Renal cortex interstitium (tissue), 15 donors: ENCODE measurements at places on chromosomes 2 and 18.

- no peak for DNase-seq
Measured at GRCh38 chr18:55925772-55926171, 337.8 kb upstream of the TCF4 start.

GRCh38 chr2:196827356-196827755, 18.2 kb upstream of the C2orf66 start:
- no peak for DNase-seq

DNA sequence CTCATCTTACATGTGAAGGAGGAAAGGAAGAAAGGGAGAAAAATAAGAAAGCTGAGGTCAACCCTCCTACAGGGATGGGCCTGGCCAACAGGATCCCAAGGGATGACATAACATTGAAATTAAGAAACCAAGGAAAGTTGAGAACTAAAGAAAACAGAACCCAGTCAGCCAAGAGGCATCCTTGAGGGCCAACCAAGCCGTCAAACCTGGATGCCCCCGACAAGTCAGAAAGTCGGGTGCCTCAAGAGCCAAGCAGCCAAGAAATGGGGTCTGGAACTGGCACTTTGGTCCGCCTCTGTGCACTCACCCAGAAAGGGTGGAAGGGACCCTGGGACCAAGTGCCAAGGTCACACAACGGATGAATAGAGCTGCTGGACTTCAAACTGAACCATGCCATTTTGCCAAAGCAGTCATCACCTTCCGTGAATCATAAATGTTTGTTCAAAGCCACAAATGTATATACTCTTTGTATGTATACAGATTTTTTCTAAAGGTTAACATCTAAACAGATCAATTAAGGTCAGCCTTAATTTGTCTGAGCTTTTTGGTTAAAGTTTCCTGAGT, 27.0 kb upstream of the PTPN4 start:
- DNase-seq = no peak

DNA sequence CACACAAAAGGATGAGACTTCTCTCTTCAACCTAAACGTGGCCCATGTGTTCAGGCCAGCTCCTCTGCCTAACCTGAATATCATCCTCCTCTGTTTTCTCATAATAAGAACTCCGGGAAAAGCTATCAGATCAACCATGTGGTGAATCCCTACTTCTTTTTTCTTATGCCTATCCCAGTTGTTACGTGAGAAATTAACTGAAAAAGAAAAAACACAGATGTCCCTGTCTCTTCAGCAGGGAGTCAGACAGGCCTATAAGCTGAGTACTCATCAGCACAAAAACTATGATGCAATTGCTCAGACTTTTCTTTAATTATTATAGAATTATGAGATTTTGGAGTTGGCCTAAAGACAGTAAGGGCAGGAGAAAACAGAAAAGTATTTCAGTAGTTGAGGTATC, 613.0 kb upstream of the FSHR start:
- no peak for DNase-seq

GRCh38 chr2:84741182-84741822, 139.6 kb downstream of the TRABD2A start:
- no peak for DNase-seq

- DNase-seq = no peak
Measured at GRCh38 chr18:73381699-73382036, 513.9 kb upstream of the NETO1 start.

- DNase-seq = no peak
Measured at GRCh38 chr2:114222344-114222743, 220.1 kb upstream of the DPP10 start.

GRCh38 chr2:30695749-30696148, 111.5 kb downstream of the CAPN13 start:
- no peak for DNase-seq

- no peak for DNase-seq
Measured at GRCh38 chr2:54712516-54712915, 10.9 kb upstream of the EML6 start.

DNA sequence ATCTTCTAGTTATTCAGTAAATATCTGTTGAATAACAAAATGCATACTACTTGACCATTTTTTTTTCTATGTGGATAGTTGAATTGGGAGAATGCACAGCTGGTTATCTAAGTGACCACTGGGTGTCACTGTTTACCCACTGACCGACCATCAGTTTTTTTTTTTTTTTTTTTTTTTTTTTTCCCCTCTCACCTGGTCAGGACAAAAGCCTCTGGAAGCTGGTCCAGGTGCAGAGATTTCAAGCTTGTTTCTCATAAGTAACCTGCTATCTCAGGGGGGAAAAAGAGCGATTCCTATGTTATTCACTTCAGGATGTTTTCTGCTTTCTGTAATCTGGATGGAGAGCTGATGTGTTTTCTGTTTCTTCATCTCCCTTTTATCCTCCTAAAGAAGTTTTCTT, 256.0 kb downstream of the DCDC2C start:
- DNase-seq = peak; percentile 35

GRCh38 chr2:188449561-188449960, 157.9 kb downstream of the GULP1 start:
- no peak for DNase-seq

GRCh38 chr2:199596549-199596948, 138.8 kb upstream of the SATB2 start:
- DNase-seq = no peak

- DNase-seq = no peak
Measured at GRCh38 chr2:172607379-172607928, 51.6 kb downstream of the PDK1 start.

GRCh38 chr2:104434318-104434792, 419.6 kb upstream of the POU3F3 start:
- DNase-seq = peak; percentile 29

DNA sequence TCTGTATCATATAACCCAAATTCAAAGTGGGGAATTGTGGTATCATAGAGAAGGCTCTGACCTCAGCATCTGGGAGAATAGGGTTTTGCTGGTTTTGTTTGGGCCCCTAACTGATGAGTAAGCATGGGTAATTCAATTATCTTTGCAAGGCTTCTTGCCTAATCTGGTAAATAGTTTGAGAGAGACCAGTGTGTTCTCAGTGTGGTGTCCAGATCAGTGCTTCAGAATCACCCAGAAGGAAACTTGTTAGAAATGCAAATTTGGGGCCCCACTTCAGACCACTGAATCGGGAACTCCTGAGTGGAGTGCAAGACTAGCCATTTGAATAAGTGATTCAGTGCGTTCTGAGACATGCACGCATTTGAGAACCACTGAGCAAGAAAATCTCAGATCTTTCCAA, 282.7 kb downstream of the EPHA4 start:
- no peak for DNase-seq

- no peak for DNase-seq
Measured at GRCh38 chr18:7600528-7601245, 33.6 kb downstream of the PTPRM start.

DNA sequence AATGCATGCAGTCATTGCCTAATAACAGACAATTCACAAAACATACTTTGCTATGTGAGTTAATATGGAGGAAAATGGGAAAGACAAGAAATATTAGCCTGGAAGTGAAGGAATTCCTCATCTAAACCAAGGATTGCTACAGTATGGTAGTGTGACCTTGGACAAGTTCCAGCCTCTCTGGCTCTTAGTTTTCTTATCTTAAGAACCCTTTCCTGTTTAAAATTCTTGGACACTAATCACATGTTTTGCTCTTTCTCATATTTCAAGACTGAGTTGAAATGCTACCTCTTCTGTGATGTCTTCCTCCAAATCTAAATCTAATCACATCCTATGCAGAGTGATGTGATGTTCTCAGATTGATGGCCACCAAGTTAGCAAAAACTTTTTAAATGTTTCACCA, 20.8 kb upstream of the ADAM23 start:
- DNase-seq = no peak

DNA sequence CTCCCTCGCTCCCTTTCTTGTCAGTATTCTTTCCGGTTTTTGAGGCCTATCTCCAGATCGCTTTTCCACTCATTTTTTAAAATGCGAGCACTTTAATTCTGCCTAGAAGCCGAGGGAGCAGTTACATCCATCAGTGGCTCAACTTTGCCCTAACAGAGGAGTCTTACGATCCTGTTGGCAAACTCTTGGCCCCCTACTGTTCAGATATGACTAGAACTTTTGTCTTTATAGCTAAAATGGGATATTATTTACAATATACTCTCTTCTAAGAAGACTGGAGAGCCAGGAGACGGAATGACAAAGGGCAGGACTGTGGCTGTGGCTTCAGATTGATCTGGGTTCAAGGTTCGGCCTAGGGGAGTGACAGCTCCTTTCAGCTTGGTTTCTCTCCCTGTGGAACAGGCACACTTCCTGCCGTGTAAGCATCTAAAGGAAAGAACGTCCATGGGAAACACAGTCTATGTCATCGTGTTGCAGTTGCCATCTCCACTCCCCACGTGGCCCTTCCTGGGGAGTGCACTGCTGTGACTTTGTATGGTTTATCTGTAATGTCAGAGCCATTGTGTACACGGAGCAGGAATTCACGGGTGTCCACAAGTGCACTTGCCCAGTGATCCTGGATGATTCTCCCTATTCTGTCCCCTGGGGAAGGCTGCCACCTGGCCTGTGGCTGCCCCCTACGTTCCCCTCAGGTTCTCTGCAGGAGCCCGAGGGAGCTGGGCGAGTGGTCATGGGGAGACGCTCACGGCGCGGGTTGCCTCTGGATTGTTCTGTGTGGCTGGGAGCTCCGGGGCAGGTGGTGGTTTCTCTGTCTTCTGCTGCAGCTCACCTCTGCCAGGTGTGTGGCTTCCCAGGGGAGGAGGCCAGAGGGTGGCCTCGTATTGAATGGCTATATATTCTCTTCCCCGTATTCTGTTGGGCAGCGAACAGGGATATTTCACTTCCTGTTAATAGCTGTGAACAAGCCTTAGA, 222.0 kb downstream of the LDLRAD4 start:
- no peak for DNase-seq

DNA sequence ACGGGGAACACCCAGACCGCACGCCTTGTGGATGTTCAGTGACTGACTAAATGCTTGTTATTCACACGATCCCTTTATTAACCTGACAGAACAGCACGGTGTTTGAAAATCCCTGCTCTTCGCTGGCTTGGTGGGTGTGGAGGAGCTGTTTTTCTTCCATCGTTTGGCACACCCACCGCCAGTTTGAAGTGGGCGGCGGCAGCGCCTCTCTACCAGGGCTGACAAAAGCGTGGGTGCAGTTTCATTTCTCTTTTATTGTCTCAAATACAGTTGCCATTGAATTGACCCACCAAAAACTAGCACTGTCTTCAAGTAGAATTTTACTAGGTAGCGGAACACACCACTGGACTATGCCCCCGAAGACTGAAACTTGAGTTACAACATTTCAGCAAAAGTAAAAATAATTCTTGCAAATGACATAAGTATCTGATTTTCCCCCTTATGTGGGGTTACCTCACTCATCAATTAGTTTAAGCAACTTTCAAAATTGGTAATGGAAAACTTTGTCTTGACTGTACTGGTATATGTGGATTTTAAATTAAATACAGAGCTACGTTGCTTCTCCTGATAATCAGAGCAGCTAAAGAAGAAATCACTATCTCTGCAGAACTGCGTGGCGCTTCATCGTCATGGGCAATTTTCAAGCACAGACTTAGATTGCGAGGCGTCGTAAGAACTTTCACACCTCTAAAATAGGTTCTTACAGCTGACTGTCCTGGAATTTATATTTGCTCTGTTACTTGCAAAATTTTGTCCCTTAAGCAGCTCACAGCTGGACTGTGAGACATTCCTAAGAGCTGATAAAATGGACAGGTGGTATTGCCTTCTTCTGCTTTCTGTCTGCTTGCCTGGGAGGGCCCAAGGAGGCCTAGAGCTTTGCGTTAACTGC, 60.9 kb downstream of the LDLRAD4 start:
- no peak for DNase-seq

- no peak for DNase-seq
Measured at GRCh38 chr2:240956171-240956934, 42.1 kb upstream of the SNED1 start.

DNA sequence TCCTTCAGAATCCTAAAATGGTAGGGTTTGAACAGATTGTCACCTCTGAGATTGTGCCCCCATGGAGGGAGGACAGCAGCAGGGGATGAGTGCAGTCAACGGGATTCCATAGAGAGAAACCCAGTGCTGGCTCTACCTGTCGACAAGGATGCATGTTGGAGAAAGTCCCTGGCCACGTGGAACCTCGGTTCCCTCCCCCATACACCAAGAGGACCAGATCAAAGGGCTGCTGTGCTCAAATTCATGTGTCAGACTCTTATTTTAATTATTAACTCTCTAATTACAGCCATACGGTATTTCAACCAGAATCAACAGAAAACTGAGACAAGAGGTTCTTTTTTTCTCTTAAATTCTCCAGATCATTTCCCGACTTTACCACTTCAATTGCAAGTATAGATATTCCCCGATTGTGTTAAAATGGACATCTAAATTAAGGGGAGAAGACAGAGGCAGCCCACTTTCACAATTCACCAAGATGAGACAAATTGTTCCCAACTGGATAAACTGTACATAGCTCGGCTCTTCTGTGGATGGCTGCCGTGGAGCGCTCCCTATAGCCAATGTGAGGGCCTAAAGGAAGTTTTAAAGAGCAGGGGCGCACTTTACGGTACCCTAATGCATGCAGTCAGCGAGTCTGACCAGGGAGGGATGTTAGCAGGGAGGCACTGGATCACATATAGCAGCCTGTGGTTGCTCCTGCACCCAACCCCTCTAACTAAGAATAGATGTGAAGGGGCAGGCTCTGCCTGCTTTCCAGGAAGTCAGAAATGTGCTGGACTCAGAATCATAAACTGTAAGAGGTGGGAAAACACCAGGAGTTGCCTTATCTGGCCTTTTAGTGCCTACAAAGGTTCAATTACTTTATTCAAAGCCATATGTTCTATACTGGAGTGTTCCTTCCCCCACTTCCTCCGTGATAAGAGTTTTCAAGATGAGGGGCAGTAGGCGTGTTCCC, 123.1 kb downstream of the CACNB4 start:
- DNase-seq = no peak
